Panc1 (cell line): ENCODE measurements at places on chromosomes 16 and 17.

DNA sequence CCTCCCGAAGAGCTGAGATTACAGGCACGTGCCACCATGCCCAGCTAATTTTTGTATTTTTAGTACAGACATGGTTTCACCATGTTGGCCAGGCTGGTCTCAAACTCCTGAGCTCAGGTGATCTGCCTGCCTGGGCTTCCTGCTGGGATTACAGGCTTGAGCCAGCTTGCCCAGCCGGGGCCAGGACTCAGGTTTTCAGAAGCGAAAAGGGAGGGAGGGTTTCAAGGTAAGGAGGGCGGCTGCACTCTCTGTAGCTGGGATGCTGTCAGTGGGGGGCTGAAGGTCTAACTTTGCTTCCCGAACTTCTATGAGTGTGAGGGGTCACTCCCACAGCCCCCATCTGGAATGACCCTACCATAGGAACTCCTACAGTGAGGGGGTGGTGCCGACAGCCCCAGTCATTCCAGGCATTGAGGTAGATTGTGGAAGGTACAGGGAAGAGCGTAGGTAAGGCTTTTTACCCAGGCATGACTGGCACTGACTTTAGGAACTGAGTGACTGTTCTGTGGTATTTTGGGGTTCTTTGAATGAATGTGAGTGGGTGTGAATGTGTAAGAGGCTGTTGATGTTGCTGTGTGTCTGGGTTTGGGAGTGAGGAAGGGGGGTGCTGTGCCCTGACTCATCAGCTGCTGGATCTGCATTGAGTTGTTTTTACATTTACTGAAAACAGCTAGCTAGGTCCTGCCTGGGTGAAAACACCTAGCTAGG lies 3.8 kb upstream of the C1QL1 start:
- DNase-seq: no peak

DNA sequence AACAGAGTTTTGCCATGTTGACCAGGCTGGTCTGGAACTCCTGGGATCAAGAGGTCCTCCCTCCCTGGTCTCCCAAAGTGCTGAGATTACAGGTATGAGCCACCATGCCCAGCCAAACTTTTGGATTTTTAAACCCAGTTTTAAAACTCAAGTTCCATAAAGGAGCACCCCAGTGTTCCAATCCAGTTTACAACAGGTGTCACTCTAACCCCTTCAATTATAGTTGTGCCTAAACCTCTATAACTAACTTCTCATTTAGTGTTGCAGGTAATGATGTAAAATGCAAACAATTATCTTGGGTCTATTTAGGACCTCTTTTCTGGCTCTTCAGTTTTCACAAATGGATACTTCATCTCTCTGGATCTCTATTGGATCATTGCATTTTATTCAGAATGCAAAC lies 7.8 kb upstream of the ADAP2 start:
- DNase-seq: no peak

- DNase-seq: no peak
Measured at GRCh38 chr16:72240466-72240865, 68.5 kb upstream of the PMFBP1 start.

DNA sequence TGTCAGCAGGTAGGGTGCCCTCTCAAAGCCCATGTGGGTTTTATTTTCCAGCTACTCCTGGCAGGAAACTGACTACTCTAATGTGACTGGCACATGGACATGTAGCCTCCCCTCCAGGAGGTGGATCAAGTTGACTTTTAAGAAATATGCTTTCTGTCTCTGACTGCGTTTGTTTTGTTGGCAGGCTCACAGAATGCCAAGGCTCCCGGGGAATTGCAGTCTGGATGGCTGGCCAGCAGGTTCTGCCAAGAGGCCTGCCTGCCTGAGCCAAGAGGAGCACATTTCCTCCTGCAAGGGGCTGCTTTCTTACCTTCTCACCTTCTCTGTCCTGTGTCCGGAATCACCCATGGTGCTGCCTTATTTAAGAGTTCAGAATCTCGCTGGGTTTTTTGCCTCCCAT lies 217.3 kb upstream of the ERCC4 start:
- no peak for DNase-seq

DNA sequence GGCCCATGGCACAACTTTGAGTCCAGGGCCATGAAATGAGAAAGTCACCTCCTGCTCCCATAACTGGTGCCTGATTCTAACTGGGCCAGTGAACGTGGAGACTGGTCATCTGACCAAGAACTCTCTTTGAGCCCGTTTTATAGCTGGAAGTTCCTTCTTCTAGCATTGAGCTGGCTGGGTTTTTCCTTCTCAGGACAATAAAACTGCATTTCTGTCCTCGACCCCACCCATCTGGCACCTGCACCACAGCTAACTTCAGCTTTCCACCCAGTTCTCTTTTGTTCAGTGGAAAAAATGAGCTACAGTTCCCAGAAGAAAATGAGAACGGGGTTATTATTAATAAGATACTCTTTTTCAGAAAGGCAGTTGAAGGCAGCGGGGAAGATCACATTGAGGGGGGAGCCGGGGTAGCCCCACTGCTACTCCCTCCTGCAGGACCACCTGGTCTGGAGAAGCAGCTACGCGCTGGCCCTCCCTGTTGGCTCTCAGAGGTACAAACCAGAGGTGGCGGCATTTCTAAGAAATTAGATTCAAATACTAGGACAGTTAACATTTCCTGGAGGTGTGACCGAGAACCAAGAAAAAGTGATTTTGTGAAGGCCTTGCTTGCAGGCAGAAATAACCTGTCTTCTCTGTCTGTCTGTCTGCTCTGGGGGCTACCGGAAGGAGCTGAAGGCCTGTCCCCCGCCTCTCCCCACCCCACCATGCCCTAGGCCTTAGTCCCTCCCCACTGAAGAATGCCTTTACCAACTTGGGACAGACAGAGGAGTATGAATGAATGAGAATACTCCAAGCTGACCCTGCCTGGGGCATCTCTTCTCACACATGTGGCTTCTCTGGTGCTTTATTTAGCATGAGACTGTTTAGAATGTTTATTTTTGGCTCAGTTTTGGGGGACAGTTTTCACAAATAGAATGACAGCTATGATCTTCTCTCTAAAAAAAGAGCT lies 123.9 kb downstream of the XYLT1 start:
- DNase-seq: no peak

DNA sequence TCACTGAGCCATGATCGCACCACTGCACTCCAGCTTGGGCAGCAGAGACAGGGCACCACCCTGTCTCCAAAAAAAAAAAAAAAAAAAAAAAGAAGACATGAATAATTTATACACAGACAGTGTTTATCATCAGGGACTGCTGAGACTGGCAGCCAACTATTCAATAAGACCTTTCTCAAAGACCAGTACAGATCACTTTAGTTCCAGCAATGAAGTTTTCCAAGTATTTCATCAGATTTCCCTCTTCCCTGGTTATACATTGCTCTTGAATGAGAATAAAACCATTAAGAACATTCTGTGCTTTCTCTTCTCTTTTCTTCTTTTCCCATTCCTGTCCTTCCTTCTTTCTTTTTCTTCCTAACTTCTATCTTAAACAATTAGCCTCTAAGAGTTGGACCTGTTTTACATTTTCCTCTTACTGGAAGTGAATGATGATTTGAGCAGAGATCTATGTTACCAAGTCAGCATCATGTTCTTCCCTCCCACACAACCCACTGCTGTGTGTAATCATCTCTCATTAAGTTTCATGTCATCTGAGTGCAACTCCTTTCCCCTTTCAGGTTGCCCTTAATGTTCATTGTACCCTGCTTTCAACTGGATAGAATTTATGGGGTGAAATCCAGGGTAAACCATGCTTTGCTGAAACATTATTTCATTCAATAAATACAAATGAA lies 35.9 kb upstream of the SMIM36 start:
- no peak for DNase-seq

GRCh38 chr16:12017558-12017957 lies 41.0 kb downstream of the SNX29 start:
- DNase-seq: no peak

GRCh38 chr16:56294579-56294978 lies 103.3 kb downstream of the GNAO1 start:
- DNase-seq: no peak

DNA sequence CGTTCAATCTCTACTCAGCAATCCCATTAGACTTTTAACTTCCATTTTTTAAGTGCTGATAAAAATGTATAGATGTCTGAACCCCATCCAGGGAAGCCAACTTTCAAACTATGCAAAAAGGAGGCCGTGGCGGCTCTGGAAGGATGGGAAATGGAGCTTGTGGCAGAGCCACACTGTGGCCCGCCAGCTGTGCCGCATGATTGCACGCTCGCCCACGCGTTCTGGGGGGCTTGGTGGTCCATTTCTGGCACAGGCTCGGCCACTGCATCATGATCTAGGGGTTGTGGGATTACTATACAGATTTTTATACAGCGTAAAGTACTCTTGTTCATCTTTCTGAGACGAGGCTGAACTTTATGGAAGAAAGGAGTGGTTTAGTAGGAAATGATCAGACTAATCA lies 57.6 kb downstream of the FOXL1 start:
- no peak for DNase-seq

DNA sequence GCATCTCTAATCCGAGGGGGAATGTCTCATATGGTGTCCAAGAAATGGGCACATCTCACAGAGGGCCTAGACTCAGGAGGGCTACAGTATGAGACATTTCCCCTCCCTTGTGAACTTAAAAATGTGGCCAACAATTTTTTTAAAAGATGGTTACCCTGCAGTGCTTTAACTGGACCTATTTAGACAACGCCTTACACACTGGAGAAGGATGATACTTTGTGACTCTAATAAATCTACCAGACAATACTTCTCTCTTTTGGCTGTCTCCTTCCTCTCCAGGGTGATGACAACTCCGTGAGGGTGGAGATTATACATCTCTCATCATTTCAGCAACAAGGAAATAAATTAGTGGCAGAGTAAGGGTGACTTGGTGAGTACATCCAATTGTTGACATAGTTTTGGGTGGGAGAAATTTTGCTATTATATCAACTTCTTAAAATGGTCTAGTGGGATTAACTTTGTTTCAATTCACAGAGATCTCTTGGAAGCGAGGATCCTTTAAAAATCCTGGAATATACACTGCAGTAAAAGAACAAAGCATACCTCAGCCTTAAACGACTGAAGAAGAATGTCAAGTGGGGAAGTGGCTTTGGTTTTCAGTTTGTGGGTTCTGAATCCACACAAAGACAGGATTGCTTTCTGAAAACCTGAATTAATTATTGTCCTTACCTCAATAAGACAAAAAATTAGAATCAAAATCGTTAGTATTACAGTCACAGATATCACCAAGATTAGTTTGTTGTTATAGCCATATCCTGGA lies 89.8 kb downstream of the KPNA2 start:
- DNase-seq: no peak

GRCh38 chr16:51306116-51306515 lies 155.0 kb upstream of the SALL1 start:
- no peak for DNase-seq

- DNase-seq: no peak
Measured at GRCh38 chr17:74368341-74369081, 1.2 kb downstream of the GPR142 start.

- no peak for DNase-seq
Measured at GRCh38 chr16:6297666-6298410, 1034.8 kb upstream of the RBFOX1 start.

DNA sequence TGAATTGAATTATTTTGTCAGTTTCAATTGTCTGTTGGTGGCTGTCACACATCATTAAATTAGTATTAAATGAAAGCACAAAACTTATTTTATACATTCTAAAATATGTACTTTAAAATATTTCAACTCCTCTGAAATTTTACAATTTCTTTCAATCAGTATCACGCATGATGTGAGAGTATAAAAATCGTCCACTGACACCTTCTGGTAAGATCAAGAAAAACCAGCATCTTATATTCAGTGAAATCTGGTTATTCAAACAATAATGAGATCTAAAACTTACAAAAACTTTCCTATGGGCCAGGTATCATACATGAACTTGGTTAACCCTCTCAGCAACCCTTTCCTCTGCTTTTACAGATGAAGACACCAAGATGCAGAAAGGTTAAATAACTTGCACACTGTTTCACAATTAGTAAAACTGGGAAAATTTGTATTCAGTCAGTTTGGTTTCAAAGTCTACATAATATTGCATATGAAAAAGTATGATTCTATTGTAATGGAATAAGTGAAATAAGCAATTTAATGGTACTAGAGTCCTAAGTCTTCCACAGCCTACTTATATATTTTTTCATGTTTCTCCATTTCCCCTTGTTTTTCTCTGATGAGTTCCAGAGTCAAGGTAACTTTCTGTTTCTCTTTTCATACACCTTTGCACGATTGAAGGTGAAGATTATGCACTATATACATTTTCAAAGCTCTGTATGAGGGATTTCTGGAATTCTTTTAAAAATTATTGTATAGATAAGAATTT lies 58.7 kb downstream of the EFCAB5 start:
- DNase-seq: no peak

DNA sequence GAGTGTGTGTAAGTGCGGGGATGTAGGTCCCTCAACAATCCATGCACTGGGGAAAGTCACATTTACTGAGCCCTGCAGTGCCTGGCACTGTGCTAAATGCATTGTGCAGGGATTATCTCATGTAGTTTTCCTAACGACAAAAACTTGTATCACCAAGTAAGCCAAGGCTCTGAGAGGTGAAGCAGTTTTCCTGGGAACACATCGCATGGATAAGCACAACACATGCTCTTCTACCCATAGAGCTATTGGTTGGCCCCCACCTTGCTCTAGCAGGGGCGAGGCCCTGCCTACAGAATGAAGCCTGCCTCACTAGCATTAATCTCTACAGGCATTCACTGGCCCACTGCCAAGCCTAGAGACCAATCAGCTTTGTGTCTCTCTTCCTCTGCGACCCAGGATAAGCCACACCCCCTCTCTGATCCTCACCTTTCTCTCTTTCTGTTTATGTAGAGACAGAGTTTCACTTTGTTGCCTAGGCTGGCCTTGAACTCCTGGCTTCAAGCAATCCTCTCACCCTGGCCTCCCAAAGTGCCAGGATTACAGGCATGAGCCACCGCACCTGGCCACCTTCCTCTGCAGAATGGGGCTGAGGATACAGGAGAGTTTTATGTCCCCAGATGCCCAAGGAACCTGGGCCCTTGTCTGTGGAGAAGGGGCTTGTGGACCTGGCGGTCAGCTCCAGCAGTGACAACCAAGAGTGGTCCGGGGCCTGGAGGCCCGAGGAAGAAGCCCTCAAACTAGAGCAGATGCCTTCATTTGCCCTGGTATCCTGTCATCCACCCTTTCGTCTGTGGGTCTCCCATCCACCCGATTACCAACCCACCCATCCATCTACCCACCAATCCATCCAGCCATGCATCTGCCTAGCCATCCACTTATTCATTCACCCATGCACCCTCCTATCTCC lies 12.8 kb downstream of the CDH16 start:
- no peak for DNase-seq

GRCh38 chr17:78737332-78737731 lies 44.7 kb downstream of the CYTH1 start:
- DNase-seq: no peak

DNA sequence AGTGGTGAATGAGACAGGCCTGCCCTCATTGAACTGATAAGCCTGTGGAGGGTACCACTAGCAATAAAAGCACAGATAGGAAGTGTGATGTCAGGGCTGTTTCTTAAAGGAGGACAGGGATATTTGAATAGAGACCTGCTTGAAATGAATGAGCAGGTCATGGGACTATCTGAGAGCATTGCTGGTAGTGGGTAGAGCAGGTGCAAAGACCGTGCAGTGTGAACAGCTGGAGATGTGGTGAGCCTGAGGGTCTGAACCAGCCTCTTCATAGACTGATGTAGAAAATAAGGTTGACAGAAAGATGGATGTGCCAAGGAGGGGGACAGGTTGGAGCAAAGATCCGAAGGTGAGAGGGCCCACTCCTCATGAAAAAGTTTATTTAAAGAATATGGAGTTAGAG lies 2.4 kb downstream of the NUP93 start:
- no peak for DNase-seq

GRCh38 chr17:82858376-82859126 lies 18.7 kb upstream of the ZNF750 start:
- no peak for DNase-seq
